ENCODE measurements at places on chromosomes 5 and 9.
A peak's percentile ranks its signal among the peaks of the same experiment; 100 is the strongest.

GRCh38 chr9:111253742-111254437, 76.1 kb downstream of the OR2K2 start:
- DNase-seq: no peak

DNA sequence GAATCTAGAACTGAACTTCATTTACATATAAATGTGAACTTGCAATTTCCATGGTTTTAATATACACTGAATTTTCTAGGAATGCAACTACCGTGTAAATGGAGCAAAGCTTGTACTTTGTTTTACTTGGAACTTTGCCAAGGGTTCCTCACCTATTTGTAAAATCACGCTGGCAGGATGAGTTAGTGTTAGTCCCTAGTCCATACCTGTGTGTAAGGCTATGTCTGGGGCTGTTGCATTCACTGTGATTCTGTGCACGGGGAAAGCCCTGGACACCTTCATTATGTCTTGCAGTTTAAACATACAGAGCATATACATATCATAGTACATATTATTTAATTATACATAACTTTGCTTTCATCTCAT, 119.9 kb downstream of the PAX5 start:
- DNase-seq: no peak

GRCh38 chr5:157561110-157561509, 14.5 kb downstream of the ADAM19 start:
- no peak for DNase-seq

DNA sequence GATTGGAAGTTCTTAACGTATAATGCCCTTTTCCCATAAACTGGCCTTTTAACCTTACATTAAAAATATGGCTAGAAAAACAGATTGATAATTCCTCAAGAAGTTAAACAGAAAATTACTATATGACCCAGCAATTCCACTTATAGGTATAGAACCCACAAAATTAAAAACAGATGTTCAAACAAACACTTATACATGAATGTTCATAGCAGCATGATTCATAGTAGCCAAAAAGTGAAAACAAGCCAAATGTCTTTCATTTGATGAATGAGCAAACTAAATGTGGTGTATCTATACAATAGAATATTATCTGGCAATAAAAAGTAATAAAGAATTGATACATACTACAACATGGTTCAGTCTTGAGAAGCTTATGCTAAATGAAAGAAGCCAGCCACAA, 35.5 kb downstream of the POU5F2 start:
- no peak for DNase-seq

DNA sequence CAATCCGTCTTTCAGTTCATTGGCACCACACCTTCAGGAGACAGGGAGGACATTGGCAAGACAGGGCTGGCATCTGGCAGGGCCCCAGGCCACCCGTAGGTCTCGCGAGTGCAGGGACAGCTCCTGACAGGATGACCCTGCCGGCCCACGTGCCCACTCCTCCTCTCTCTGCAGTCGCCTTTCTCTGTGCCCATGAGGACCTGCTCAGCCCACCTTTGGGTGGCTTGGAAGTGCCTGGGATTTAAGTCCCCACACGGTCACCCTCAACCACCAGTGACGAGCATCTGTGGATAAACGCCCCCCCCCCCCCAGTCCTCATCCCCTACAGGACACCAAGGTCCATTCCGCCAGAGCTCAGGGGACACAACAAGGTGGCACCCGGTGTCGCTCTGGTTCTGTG, 4.1 kb downstream of the MRPL36 start:
- DNase-seq: no peak

DNA sequence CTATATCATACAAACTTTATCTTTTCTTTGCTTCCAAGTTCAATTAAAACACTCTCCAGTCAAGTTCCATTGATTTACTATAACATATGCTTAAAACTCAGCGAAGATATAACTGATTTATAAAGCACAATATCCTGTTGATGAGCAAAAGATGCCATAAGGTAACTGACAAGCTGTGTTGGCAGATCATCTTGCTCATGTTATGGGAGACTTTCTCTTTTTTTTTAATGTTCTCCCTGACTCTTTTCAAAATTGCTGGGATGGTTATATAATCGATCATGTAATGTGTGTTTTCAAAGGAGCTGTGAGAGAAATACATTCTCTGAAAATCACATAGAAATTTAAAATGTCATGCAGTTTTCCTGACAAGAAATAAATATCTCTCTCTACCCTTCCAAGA, 293.5 kb downstream of the MED10 start:
- no peak for DNase-seq

GRCh38 chr5:96344678-96345577, 88.1 kb downstream of the PCSK1 start:
- DNase-seq: peak; percentile 59

DNA sequence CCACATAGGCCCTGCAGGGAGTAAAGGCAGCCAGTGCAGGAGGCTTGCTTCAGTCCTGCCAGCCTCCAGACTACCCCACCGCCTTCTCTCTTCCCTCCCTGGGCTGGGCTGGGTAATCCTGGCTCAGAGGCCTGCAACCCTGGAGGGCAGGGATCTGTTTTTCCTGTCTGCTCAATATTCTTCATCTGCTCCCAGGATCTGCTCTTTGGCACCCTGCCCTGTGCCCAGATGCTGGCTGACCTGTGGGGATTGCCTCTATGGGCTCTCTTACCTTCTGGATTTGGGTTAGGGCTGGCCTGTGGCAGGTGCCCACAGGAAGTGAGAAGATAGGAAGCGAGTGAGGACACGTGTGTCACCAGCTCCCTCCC, 7.3 kb upstream of the ANGPTL2 start:
- DNase-seq: no peak

DNA sequence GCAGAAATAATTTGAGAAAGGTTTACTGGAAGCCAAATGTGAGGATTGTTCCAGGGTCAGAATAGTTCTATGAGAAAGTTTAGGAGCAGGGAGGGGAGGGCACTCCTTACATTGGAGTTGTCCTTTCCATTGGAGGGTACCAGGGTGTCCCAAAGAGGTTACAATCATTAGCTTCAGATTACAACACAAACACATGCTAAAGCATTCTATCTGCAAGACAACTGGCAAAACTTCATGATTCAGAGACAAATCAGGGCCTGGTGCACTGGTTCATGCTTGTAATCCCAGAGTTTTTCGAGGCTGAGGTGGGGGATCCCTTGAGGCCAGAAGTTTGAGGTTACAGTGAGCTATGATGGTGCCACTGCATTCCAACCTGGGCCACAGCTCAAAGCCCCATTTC, 51.8 kb downstream of the NSUN2 start:
- DNase-seq: no peak

Data from ACHN (cell line).